ENCODE measurements at places on chromosomes 7 and 10.

DNA sequence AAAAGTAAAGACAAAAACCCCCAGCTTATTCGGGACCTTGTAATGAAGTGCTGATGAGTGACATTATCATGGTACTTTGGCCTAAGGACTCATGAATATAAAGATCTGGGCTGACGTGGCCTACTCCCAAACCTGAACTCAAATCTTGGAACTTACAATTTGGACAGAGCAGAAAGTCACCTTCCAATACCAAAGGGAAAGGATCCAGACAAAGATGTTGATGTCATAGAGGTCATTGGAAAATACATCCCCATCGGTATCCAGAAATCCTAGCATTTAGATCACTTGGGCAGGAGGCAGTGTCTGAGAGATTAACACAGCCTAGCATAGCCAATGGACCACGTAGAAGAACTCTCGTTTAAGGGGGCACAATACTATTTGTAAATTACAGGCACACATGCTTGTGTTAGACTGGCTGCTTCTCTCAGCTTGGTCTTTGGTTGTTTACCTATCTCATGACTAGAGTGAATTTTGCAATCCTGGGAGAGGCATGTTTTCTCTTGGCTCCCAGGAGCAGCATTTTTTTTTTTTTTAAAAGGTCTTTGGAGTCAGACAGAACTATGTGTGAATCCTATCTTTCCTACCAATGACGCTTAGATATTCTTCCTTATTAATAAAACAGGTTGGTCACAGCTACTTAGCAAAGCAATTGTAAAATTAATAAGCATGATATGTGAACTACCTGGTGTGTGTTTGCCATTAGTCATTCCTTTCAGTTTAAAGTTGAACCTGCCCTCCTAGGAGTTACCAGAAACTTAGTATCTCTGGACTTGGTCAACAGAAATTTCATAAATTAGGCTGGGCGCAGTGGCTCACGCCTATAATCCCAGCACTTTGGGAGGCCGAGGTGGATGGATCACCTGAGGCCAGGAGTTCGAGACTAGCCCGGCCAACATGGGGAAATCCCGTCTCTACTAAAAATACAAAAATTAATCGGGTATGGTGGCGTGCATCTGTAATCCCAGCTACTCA is 27.8 kb upstream of the MRPS33 start:
- DNase-seq = no peak

DNA sequence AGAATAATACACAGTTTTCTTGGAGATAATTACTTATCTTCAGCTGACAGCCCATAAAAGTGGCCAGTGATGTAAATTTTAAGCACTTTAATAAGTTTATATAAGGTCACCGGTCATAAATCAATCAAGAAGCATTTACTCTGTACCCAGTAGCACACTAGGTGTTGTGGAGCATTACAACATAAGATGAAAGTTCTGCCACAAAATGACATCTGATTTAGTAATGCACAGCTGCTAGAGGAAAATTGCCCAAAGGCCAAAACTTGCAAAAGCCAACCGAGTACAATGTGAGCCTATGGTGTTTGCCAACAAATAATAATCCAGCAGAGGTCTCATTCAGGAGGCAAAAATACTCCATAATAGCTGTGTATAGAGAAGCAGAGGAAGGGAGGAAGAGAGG is 63.6 kb downstream of the GPR37 start:
- no peak for DNase-seq

DNA sequence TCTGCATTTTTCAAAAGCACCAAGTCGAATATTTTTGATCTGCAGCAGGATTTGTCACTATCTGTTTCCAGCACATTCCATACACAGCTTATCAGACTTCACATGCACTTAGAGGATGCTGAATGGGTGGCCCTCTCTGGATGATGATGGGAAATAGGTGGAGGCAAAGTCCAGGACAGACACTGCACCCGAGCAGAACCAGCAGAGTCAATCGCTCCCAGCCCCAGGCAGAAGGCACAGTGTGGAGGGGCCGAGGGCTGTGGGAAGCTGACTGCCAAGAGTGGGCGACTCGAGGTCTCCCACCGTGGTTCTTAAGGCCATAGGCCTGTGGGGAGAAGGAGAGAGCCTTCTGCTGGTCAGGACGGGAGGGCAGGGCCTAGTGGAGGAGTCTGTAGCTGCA is 490.2 kb upstream of the MGMT start:
- no peak for DNase-seq

GRCh38 chr7:151735186-151735850 is 141.6 kb downstream of the PRKAG2 start:
- DNase-seq = no peak

GRCh38 chr7:96203786-96204185 is 118.1 kb downstream of the SLC25A13 start:
- no peak for DNase-seq

DNA sequence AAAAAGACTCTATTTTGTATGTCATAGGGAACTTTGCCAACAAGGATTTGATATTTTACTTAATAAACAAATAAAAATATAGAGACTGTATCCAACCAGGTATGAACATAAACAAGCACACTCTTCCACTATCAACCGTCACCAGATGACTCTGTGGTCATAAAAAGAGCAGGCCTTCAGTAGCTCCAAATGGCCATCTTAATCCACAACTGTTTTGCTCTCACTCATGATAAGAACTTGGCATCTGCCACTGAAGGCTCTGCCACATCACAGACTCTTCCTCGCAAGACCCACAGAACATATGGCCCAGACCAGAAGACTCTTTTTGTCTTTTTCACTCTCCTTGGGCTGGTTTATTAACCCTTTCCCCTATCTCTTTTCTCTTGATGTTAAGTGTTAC is 98.7 kb upstream of the POM121L12 start:
- DNase-seq = no peak

- no peak for DNase-seq
These were observed 53.0 kb downstream of the MKX start for GRCh38 chr10:27692663-27693062.

GRCh38 chr10:128073890-128074289 is 52.3 kb downstream of the MKI67 start:
- DNase-seq = no peak

DNA sequence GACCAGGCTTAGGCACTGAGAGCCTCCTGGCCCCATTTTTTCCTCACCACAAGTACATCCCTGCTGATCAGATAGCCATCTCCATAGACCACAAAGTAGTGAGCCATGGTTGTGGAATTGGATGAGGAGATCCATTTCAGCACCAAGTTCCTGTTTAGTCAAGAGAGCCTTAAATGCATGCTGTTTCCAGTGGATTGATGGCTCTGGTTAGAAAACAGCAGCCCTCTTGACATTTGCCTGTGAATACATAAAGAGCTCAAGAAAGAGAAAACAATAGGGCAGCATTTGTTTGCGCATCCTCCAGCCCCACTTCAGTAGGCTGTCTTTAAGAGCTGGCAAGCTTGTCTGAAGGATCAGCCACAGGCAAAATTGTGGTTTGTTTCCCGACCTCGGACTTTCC is 251.2 kb downstream of the POU6F2 start:
- DNase-seq = no peak

- DNase-seq = no peak
These were observed 49.1 kb downstream of the GATA3 start for GRCh38 chr10:8103543-8103942.

- DNase-seq = no peak
These were observed 22.6 kb downstream of the PALS2 start for GRCh38 chr7:24595671-24596418.

GRCh38 chr7:84479059-84479458 is 284.5 kb upstream of the SEMA3A start:
- no peak for DNase-seq

DNA sequence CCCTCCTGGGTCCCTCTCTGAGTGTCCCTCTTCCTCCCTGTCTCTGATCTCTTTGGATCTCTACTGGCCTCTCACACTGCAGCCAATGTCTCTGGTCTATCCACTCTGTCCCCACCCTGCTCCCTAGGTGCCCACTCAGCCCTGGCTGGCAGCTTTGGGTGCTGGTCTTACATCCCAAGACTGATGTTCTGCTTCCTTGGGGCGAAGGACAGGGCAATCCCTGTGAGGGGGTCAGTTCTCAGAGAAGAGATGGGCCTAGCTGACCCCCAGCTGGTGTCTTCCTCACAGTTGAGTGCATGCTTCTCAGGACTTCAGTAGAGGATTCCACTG is 51.7 kb upstream of the CAMK2B start:
- no peak for DNase-seq

- no peak for DNase-seq
These were observed 174.6 kb downstream of the CCDC3 start for GRCh38 chr10:12826800-12827372.

GRCh38 chr7:154480817-154481216 is 428.6 kb downstream of the DPP6 start:
- no peak for DNase-seq

GRCh38 chr7:99027841-99028240 is 116.1 kb downstream of the SMURF1 start:
- DNase-seq = no peak

- DNase-seq = no peak
These were observed 56.3 kb upstream of the ZEB1 start for GRCh38 chr10:31262672-31263071.

- DNase-seq = no peak
These were observed 2.5 kb downstream of the PALD1 start for GRCh38 chr10:70481105-70481504.

DNA sequence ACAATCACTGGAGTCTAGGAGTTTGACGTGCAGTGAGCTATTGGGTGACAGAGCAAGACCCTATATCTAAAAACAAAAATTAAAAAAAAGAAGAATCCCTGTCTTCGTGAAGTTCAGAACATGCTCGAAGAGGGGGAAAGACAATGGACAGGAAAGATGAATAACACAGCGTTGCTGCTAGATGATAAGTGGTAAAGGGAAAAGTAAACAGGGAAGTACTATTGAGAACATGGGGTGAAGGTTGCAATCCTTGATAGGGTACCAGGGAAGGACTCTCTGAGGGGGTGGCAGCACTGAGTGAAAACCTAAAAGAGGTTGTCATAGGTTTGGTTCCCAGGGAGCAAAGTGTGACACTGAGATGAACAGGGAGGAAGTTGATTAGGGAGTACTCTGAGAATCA is 2.8 kb upstream of the ABRAXAS2 start:
- no peak for DNase-seq

DNA sequence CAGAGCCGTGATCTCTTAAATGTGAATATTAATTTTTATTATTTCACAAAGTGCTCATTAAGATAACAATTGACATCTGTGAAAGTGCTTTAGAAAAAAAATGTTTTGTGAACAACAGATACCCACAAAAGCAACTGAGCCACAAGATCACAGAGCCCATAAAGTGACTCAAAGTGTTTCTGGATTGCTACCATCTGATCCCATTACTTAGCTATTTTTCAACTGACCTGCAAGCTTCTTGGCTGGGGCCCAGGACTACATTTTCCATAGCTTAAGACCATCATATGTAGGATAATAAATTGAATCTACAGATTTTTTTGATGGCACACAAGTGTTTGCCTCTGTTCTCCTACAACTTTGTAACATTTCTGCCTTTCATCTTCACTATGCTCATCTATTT is 674.4 kb downstream of the PHTF2 start:
- no peak for DNase-seq

DNA sequence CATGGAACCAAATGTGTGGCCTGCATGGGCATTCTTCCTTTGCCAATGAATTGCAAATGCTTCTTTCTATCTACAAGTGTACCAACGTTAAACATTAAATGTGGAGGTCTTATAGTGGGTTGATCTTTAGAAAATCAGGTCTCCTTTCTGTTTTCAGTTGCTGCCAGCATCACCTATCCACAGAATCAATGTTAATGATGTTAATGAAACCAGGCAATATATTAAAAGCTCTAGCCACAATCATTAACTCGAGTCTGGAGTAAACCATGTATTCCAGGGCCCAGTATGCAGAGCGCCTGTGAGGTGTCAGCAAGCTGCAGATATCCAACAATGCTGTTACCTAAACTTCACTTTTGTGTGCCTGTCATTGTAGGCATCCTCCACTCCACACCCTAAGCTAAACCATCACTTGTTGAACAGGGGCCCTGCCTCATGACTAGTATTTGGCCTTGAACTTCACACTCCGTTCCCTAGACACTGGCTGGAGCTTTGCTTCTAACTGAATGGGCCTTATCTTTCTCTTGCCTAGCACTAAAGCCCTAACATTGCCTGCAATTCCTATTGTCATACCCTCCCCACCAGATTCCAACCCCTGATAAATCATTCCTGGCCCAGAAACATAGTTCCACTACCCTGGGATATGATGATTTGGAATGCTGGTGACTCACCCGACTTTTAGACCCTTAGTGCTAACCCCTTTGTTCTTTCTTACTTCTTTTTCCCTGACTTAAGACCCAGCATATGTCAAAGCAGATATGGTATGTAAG is 24.3 kb upstream of the ITGB8 start:
- no peak for DNase-seq

GRCh38 chr10:108598320-108598695 is 1325.0 kb downstream of the XPNPEP1 start:
- no peak for DNase-seq

DNA sequence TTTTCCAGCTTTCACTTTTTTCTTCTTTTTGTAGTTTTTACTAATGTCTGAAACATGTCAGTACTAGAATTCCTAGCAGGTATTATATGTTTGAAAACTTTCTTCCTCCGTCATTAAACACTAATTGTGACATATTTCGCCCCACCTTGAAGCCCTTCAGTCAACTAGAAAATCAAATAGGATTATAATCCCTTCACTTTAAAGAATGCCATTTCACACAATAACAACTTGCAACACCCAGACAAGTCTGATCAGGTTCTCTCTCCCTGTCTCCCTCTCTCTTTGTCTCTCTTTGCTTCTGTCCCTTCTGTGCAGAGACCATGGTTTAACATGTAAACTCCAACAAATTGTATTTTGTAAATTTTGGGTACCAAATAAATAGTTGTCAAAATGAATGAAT is 373.5 kb downstream of the SEMA3D start:
- DNase-seq = no peak

- DNase-seq = no peak
These were observed 4.4 kb downstream of the PLAU start for GRCh38 chr10:73915206-73915851.

GRCh38 chr7:75537731-75538130 is 45.6 kb downstream of the SPDYE5 start:
- no peak for DNase-seq

- no peak for DNase-seq
These were observed 34.0 kb upstream of the EZH2 start for GRCh38 chr7:148918058-148918596.

GRCh38 chr10:132739225-132739613 is 46.7 kb downstream of the NKX6-2 start:
- DNase-seq = no peak

DNA sequence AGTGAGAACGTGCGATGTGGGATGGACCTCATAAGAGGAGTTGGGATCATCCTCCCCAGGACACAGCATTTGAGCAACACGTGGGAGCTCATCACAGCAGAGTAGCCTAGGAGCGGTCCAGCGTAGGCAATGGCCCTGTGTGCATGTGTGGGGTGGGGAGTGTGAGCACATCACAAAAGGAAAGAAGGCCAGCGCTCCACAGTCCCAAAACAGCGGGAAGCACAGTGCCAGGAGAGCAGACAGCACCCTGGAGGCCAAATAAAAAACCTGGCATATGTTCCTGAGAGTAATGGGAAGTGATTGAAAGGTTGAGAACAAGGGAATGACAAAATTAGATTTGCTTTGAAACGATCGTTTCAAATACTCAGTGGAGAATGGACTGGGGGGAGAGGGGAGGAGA is 226.0 kb downstream of the C7orf25 start:
- DNase-seq = no peak

- DNase-seq = no peak
These were observed 44.7 kb downstream of the DNAJC12 start for GRCh38 chr10:67793313-67793712.

GRCh38 chr10:29603223-29603896 is 31.4 kb downstream of the SVIL start:
- DNase-seq = no peak

GRCh38 chr10:120732643-120733313 is 118.4 kb upstream of the WDR11 start:
- DNase-seq = no peak

- DNase-seq = no peak
These were observed 102.4 kb upstream of the SH2B2 start for GRCh38 chr7:102184303-102184702.

Data from activated CD4-positive, alpha-beta T cell treated with anti-CD3 and anti-CD28 coated beads for 24 hours (primary cell).